ENCODE measurements at places on chromosomes 6 and 20.

- DNase-seq: no peak
Measured at GRCh38 chr6:46221222-46221793, 50.5 kb upstream of the ENPP5 start.

- peak; percentile 32 for DNase-seq
Measured at GRCh38 chr6:14110001-14110818, 7.4 kb upstream of the CD83 start.

- no peak for DNase-seq
Measured at GRCh38 chr20:58277578-58278472, 31.7 kb upstream of the RAB22A start.

DNA sequence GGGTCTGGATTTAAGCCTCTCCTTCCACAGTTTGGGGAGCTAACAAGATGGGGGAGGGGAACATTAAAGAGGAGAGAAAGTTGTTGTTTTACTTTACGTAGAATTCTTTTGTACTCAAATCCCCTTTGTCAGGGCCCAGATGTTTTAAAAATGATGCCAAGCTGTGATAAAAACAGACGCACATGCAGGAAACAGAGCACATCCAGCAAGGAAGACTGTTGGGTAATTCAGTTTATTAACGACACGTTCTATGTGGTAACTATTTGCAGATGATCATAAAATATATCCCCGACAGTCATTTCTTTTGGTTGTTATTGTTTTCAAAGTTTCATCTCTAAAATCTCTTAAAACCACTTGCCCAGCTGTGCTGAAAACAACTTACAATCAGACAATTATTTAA lies 307.0 kb upstream of the PRDM1 start:
- no peak for DNase-seq

DNA sequence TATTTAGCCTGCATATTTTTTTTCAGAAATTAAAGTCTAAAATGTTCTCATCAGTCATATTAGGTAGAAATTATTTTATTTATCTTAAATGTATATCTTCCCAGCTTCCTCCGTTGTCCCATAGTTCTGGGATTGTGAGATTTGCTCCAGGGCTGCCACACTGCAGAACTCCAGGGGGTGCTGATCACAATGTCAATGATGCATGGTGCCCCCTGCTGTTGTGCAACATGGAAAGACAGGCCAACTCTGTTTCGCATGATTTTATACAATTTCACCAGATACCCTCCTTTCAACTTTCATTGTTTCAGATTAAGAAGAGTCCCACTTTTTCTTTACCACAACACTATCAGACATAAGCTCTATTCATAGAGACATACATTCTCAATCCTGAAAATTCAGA lies 35.9 kb downstream of the ID4 start:
- no peak for DNase-seq

DNA sequence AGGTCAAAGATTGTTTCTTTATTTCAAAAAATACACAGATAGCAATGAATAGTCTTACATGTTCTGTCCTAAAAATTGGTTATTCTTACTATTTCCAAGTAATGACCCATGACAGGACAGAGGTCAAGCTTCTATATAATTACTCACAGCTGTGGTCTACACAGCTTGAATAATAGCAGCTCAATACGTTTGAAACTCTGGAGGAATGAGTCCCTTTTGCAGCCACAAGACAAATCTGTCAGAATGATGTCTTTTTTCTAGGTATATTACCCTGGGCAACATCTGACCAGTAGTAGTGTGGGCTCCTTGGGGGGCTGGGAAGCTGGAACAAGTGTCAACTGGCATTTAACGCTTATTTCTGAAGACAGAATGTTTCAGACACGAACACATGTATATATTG lies 84.9 kb upstream of the HTR1B start:
- DNase-seq: no peak

DNA sequence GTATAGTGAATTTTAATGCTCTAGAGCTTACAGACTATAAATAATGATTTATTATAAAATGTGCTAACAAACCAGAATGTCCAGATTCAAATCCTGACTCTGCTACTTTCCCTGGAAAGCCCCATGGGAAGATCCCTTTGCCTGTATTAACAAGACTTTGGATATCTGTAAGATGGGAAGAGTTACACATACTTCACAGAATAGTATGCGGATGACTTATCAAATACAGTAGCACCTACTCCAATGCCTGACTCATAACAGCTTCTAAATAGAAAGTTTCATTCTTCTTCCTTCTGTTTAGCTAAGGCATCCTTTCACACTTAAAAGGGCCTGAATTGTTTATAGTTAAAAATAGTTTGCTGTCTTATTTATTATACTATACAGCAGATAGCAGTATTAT lies 166.3 kb downstream of the KCNQ5 start:
- no peak for DNase-seq

DNA sequence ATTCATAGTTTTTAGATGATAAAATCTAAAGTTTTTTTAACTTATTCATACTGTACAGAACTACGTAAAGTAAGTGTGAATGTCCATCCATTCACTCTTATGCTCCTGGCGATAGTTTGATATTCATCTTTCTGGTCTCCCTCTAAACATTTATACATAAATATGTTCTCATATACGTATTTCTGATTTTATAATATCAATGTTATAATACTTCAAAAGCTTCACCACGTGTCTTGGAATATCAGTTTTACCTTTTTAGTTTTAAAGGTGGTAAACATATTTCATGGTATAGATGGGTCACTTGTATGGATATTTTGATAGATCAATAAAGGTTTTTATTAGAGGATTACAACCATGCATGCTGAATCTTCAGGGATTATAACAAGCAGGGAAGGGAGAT lies 10.3 kb upstream of the RHAG start:
- no peak for DNase-seq

DNA sequence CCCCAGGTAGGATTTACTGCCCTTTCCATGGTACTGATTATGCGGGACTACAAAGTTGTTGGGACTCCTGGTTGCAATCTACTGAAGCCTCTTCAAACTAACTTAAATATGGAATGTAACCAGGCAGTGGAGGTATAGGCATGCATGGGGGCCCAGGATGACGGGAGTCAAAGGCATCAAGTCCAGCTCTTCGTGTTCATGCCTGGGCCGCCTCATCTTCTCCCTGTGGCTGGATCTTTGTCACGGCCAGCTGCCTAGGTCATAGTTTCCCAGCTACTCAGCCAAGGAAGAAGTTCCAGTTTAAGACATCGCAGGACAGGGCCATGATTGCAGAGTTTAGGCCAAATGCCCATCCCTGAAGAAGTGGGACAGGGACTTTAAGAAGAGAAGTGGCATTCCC lies 20.5 kb downstream of the LYRM2 start:
- no peak for DNase-seq

DNA sequence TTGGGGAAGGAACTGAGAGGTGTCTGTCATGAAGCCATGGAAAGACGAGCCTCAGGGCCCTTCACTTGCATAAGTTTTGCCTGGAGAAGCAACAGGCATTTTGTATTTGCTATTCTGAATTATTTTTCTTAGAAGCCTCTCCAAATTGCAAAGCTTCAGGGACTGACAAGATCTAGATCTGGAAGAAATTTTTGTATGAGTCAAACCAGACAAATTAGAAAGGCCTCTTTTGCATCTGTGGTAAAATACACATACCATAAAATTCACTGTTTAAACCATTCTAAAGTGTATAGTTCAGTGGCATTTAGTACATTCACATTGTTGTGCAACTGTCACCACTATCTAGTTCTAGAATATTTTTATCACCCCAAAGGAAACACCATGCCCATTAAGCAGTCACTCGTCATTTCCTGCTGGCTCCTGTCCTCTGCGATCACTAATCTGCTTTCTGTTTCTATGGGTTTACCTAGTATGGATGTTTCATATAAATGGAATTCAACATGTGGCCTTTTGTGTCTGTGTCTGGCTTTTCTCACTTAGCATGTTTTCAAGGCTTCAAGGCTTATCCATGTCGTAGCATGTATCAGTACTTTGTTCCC lies 269.1 kb downstream of the PHF3 start:
- no peak for DNase-seq

GRCh38 chr20:33839591-33839990 lies 28.4 kb downstream of the CHMP4B start:
- no peak for DNase-seq

GRCh38 chr6:37368961-37369320 lies 15.2 kb downstream of the RNF8 start:
- DNase-seq: no peak

DNA sequence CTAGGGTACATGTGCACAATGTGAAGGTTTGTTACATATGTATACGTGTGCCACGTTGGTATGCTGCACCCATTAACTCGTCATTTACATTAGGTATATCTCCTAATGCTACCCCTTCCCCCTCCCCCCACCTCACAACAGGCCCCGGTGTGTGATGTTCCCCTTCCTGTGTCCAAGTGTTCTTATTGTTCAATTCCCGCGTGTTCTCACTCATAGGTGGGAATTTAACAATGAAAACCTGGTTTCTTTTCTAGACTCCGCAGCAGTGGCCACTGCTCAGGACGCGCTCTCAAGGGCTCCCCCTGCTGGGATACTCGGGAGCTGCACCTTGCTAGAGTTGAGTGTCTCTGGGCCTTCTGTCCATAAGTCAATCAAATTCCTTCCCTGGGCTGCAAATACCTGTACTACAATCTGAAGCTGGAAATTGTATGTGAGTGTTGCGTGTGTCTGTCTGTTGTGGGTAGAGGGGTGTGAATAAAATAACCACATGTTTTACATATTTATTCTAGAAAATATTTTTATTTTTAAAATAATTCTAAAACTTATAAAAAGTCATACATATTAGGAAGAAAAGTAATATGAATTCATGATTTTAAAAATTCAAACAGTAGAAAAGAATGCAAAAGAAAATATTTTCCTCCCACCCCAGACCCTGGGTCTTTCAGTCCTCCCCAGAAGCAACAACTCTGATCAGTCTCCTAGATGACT lies 8.2 kb upstream of the CEP250 start:
- DNase-seq: peak; percentile 82

GRCh38 chr6:157325069-157325805 lies 1.9 kb upstream of the TMEM242 start:
- no peak for DNase-seq

DNA sequence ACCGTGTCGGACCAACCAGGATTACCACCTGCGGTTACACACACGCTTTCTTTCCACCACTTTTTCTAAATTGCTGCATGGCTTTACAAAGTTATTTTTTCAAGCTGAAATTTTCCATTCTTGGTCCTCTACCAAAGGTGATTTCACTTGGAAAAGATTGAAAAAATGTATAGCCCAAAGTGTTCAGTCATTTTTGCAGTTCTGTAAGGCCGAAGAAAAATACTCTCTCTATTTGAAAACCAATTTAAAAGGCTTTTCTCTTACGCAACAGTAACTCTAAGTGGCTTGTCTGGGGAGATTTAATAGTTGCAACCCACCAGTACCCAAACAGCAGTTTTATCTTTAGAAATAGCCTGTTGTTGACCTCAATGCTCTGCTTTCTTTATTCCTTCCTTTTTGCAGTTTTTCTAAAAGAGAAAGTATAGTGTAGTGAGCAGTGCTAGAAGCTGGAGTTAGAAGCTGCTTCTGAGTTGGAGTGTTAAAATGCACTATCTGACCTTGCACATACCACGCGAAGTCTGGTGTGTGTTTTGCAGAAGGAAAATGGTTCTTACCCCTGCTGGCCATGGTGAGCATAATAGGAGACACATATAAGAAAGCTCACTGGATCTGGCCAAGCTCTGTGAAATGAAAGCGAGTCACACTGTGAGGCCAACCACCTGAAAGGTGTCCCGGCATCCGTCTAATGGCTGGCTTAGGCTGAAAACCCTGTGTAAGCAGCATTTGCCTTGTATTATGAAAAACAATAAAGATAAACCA lies 271.6 kb upstream of the PRND start:
- no peak for DNase-seq

- DNase-seq: no peak
Measured at GRCh38 chr6:163828038-163828795, 413.7 kb downstream of the QKI start.

DNA sequence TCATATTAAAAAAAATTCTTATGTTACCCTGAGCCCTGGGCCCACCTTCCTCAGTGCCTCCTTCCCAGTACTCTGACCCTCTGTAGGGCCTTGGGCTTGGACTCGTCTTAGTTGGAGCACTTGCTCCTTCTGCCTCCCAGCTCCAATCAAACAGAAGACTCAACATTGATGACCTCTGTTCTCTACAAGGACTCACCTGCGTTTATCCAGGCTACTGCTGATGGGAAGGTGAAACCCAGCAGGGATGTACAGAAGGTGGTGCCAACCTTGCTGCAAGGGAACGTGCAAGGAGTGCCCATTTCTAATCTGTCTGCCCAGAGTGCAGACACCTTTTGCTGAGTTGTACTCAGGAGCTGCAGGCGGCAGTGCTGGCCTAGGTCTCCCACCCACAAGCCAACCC lies 38.9 kb downstream of the FYN start:
- DNase-seq: no peak

DNA sequence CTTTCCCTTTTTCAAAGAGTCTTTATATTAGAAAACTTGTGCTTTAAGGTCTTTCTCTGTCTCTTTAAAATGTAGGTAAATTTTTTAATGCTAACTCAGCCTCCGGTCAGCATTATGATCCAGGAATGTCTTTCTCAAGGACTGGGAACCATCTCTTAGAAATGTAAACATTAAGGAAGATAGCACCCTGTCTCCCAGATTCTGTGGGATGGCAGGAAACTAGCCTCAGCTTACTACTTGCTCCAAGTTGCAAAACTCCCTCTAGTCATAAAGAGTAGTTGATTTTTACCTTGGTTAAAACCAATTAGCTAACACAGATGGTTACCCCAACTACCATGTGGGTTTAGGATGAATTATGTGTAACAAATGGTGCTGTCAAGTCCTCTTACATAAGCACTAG lies 4.7 kb upstream of the TAAR1 start:
- no peak for DNase-seq

DNA sequence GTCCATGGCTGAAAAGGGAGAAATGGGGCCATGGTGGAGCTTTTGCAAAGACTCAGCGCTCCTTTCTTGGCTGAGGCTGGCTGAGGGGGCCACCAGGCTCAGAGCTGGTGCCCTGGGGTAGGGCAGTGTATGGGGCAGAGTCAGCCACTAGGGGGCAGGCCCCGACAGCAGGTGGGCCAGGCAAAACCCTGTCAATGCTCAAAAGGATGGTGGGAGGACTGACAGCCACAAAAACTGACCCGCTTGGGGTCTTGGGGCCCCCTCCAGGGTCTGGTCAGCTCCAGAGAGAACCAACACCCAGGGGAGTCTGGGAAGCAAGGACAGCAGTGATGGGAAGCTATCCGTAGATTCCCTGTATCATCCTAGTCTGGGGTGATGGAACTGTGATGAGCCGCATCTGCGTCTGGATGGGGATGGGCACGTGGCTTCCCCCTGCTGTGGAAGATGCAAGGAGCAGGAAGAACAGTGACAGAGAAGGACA lies 306.9 kb downstream of the DHX35 start:
- no peak for DNase-seq

DNA sequence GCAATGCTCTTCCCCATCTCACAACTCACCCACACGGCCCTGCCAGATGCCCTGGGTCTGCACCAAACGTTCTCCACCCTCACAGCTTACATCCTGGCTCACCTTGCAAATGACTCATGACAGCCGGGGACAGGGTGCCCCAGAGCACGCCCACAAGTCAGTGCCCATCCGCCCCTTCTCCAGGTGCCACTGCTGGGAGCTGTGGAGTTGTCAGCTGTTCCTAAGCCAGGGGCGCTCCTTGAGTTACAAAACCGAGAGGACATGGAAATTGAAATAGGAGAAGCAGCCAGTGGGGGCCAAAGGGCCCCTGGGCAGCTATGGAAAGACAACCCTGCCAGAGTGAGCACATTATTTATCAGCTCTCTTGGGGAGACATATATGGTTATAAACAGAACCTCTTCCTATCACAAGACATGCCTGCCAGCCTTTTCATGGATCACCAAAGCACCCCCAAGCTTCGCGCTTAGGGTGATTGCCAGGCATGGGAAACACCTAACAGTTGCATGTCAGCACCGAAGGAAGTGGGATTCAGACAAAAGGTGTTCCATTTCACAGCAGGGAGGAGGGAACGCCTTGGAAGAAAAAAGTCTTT lies 236.8 kb downstream of the LY86 start:
- no peak for DNase-seq

All from stimulated activated naive CD4-positive, alpha-beta T cell treated with Interleukin-2 at 50 U/mL for 16 hours (primary cell).